ENCODE measurements at places on chromosomes 2 and 18.

DNA sequence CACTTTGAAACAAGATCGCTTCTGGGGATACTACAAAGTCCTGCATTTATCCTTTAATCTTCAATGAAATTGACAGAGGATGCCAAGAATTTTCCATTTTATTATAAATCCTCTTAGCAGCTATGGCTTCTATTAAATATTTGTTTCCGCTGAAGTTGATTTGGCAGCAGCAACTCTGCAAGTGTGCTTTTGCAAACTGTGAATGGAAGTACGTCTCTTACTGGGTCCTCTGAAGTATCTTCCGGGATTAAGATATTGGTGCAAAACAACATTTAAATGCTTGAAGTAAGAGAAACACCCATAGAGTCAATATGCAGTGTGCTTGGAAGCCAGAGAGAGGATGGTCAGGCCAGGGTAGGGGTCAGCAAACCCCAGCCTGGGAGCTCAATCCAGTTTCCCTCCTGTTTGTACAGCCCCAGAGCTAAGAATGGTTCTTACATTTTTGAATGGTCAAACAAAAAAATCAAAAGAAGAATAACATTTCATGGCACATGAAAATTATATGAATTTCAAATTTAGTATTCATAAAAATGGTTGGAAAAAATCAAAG lies 13.6 kb downstream of the CCDC68 start:
- DNase-seq = no peak

DNA sequence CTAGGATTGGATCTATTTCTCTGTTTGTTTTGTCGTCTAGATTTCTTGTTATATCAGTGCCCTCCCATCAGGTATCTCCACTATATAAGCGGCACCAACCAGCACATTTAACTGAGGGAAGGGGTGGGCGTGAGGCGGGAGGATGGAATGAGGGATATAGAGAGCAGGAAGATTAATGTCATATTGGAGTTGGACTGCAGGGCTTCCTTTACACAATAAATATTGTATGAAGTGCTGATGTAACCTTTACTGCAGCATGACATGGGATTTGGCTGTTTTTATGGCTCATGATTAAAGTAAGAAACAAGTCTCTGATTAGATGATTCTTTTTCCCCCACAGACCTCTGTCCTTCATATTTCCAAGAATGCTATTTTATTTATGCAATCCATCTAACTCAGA lies 54.8 kb downstream of the TMEM200C start:
- no peak for DNase-seq

GRCh38 chr2:212157012-212157411 lies 381.6 kb downstream of the ERBB4 start:
- no peak for DNase-seq

DNA sequence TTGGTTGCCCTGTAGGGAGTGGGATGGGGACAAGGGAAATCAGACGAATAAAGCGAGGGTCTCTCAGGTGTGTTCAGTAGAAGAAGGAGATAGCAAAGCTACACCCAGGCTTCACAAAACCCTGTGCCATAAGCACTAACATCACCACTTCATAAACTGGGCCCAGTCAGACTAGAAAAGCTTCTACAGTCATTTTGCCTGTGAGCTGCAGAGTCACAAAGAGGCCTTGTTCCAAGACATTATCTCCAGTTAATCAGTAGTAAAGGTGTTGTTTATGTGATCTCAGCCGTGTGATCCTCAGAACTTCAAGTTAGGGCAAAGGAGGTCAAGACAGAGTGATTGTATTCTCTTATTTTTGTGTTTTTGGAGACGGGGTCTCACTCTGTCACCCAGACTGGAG lies 148.0 kb downstream of the GALR1 start:
- no peak for DNase-seq

GRCh38 chr18:63144748-63145147 lies 174.8 kb downstream of the BCL2 start:
- no peak for DNase-seq

GRCh38 chr2:174666312-174666711 lies 68.7 kb upstream of the WIPF1 start:
- DNase-seq = peak; percentile 67

- no peak for DNase-seq
Observed at GRCh38 chr2:23028106-23028505, 356.9 kb upstream of the KLHL29 start.

DNA sequence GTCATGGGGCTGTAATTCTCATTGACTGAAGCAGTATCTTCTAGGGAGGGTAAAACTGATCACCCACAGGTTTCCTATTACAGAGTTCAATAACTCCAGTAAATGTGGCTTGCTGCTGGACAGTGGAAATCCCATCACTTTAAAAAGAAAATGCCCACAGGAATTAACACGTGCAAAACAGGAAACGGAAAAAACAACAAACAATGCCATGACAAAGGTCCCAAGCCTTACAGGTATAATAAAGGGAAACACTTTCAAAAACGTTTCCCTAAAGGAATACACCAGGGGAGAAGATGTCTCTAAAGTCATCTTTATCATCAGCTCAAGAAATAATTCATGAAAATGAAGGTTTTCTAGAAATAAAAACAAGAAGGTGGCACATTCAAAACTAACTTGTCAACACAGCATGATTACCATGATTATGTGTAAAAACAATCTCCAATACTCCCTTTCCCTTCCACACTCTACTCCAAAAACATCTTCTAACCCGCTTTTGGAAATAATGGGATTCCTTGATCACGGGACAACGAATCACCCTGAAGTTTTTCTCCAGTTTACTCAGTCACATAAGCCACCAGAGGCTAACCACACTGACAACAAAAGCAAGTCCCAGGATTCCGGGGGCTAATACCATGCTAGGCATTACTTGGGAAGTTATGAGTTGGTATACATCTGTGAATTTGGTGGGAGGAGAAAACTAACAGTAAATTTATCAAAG lies 167.9 kb downstream of the TCF4 start:
- no peak for DNase-seq

DNA sequence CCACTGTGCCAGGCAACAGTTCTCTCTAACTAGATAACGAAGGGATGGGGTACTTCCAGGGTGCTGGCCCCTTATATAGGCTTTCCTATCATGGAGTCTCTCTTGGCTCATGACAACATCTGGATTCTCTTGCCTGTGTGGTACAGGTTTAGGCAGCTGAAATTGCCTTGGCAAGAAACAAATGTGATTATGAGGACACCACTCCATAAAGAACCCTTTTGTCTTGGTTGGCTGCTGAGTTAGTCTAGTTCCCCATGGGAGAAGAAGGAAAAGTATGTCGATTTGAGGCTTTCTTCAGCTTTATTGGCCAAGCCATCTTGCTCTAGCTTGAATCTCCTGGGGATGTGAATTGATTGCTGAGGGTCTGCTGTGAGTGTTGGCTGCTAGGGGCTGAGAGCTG lies 76.3 kb upstream of the ZCCHC2 start:
- DNase-seq = no peak

DNA sequence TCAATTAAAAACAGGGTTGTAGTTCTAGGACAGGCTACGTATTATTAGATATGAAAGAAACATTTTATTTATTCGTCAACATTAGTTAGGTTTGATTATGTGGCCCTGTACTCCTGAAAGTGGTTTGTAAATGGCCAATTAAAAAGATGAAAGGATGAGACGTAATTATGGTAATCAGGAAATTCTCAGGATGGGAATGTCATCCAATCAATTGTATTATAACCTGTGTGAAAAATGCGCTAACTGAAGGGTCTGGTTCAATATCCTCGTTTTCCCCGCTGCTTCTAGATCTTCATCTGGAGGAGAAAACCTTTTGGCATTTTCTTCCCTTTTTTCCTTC lies 5.6 kb upstream of the C18orf32 start:
- DNase-seq = no peak
